PC-3 (cell line): ENCODE measurements at places on chromosomes 2 and 18. TPM values are rescaled to one million over a fixed set of nuclear protein-coding genes. Genes with fewer than 3 reads are reported as not detected.

GRCh38 chr2:219175486-219175885 lies 1.2 kb downstream of the CNPPD1 start:
- H3K27me3 ChIP-seq = no peaks in the 10 kb centered on the region
- H3K36me3 ChIP-seq = peaks cover 15% of the 10 kb centered on the region; the same call in 1 of the 2 replicates
- peak overlapping the region; percentile 83 for H3K4me3 ChIP-seq
- no peak overlapping the region for H3K27ac ChIP-seq
- DNase-seq = no peak
- H3K4me1 ChIP-seq = peaks cover 24% of the 10 kb centered on the region

DNA sequence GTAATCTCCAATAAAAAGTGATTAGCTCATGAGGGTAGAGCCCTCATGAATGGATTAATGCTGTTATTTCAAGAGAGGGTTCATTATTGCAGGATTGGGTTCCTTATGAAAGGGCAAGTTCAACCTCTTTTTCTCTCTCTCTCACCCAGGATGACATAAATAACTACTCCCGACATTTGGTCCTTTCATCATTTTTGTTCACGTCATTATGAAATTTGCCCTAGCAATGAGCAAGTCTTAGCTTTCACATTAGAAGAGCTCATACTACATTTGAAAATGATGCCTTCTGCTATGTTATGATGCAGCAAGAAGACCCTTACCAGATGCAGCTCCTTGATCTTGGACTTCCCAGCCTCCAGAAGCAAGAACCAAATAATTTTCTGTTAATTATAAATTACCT lies 152.5 kb downstream of the ICOS start:
- no peak overlapping the region for H3K4me3 ChIP-seq
- no peak for DNase-seq
- no peaks in the 10 kb centered on the region for H3K36me3 ChIP-seq

GRCh38 chr2:9179572-9180201 lies 26.9 kb upstream of the ASAP2 start:
- peak overlapping the region; percentile 46 for H3K4me3 ChIP-seq
- H3K27me3 ChIP-seq = no peaks in the 10 kb centered on the region
- peaks cover 48% of the 10 kb centered on the region for H3K4me1 ChIP-seq
- DNase-seq = peak; percentile 97

DNA sequence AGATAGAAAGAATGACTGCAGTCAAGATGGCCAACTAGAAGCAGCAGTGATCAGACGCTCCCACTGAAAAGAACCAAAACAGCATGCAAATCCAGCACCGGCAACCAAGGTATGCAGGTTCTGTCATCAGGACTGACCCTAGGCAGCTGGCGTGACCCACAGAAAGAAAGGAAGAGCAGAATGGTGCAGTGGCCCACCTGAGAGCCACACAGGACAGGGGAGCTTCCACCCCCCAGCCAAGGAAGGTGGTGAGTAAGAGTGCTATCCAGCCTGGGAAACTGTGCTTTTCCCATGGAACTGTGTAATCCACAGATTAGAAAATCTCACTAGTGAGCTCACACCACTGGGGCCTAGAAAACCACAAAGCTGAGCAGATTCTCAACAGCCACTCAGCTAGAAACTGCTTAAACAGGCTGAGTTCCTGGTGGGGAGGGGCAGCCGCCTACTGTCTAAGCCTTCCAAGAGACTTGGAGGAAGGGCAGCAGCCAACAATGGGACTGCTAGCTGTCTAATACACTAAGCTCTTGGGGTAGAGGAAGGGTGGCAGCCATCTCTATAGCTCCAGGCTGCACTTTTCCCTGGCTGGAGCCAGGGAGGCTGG lies 127.9 kb downstream of the EVA1A start:
- H3K27me3 ChIP-seq = no peaks in the 10 kb centered on the region
- H3K4me1 ChIP-seq = peaks cover 5% of the 10 kb centered on the region; the same call in 1 of the 2 replicates
- H3K27ac ChIP-seq = no peak overlapping the region
- no peak for DNase-seq

DNA sequence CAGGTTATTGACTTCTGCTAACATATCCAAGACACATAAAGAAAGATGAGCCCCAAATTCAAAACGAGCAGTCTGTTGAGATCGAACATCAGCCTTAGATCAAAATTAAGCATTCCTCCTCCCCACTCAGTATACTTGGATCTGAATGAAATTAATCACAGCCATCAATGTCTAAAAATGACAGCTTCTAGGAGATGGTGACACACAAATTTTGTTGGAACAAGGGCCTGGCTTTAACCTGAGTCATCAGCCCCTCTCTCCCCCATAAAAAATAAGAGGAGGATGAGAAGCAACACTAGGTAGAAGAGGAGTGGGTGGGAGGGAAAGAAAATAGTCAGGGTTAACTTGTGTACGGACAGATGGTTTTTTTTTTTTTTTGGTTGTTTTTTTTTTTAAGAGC lies 223.1 kb downstream of the EXOC6B start:
- H3K4me1 ChIP-seq = no peaks in the 10 kb centered on the region
- H3K36me3 ChIP-seq = no peaks in the 10 kb centered on the region
- H3K27me3 ChIP-seq = no peaks in the 10 kb centered on the region
- DNase-seq = no peak
- H3K27ac ChIP-seq = no peak overlapping the region

DNA sequence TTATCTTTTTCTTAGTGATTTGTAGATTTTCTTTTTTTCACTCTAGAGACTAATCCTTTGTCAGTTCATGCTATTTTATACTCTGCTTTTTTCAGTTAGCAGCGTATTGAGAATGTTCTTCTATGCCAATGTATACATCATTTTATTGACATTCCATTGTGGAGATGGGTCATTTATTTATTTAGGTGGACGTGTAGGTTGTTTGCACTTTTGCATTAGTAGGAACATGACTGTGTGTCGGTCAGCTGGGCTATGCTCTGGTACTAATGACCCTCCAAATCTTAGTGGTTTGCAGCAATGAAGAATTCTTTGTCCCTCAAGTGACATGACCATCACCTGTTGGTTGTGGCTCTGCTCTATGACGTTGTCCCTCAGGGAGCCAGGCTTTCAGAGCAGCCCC lies 33.6 kb downstream of the HPCAL1 start:
- H3K36me3 ChIP-seq = peaks cover 61% of the 10 kb centered on the region
- H3K27me3 ChIP-seq = no peaks in the 10 kb centered on the region
- peak overlapping the region; percentile 52 for H3K27ac ChIP-seq
- H3K4me1 ChIP-seq = peaks cover 42% of the 10 kb centered on the region
- H3K4me3 ChIP-seq = peak overlapping the region; percentile 16; the same call in 1 of the 2 replicates

GRCh38 chr2:47666332-47666731 lies 116.6 kb upstream of the MSH6 start:
- no peaks in the 10 kb centered on the region for H3K4me1 ChIP-seq
- no peaks in the 10 kb centered on the region for H3K27me3 ChIP-seq
- no peak overlapping the region for H3K4me3 ChIP-seq
- no peaks in the 10 kb centered on the region for H3K36me3 ChIP-seq
- no peak overlapping the region for H3K27ac ChIP-seq

- no peak overlapping the region for H3K27ac ChIP-seq
- H3K27me3 ChIP-seq = no peaks in the 10 kb centered on the region
- no peaks in the 10 kb centered on the region for H3K36me3 ChIP-seq
These were observed 35.5 kb downstream of the EML6 start for GRCh38 chr2:54758951-54759350.

- no peaks in the 10 kb centered on the region for H3K36me3 ChIP-seq
- DNase-seq = no peak
- H3K4me1 ChIP-seq = no peaks in the 10 kb centered on the region
- H3K27me3 ChIP-seq = no peaks in the 10 kb centered on the region
These were observed 82.8 kb downstream of the INHBB start for GRCh38 chr2:120428748-120429147.

DNA sequence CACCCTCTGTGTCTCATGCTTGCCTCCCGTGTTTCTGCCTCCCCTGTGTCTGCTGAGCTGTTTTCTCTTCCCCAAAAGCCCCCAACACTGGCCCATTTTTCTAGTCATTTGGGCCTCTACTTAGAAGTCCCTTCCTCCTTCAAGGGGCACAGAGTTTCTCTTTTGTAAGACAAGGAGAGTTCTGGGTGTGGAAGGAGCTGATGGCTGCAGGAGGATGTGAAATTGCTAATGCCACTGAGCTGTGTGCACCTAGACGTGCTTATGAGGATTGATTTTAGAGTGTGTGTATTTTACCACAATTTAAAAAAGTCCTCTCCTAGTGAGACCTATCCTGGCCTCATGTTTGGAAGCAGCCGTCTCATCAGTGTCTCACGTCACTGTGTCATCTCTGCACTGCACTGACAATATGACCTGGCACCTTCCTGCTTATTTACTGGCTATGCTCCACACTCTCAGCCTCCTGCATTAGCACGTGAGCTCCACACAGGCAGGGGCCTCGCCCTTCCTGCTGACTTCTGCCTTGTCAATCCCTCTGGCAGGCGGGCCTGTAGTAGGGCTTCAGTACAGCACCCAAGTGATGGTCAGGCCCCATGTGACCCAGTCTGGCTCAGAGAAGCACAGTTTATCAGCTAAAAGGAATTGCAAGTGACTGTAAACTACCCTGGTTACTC lies 8.0 kb upstream of the MBP start:
- no peak overlapping the region for H3K4me3 ChIP-seq
- no peak for DNase-seq
- no peaks in the 10 kb centered on the region for H3K4me1 ChIP-seq
- H3K27ac ChIP-seq = no peak overlapping the region
- no peaks in the 10 kb centered on the region for H3K36me3 ChIP-seq
- H3K27me3 ChIP-seq = no peaks in the 10 kb centered on the region

DNA sequence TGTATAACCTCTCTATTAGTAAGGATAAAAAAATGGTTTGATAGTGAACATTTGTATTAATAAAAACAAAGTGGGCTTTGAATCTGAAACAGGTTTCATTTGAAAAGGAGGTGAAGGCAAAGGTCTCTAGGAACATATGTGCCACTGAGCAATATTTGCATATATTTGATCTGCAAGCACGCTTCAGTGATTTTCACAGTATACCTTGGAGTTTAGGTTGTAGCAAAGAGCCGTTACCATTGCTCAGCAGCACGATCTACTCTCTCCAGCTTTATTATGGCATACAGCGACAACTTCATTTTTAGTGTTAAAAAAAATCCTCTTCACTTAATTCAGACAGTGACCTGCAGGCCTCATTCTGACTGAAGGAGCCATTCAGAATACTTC lies 75.8 kb upstream of the ZEB2 start:
- H3K4me1 ChIP-seq = peaks cover 19% of the 10 kb centered on the region
- H3K36me3 ChIP-seq = no peaks in the 10 kb centered on the region
- no peaks in the 10 kb centered on the region for H3K27me3 ChIP-seq
- peak overlapping the region; percentile 73 for H3K27ac ChIP-seq

GRCh38 chr2:73700131-73700611 lies 37.0 kb downstream of the TPRKB start:
- H3K36me3 ChIP-seq = no peaks in the 10 kb centered on the region
- no peak overlapping the region for H3K27ac ChIP-seq
- H3K4me3 ChIP-seq = no peak overlapping the region
- DNase-seq = peak; percentile 54

DNA sequence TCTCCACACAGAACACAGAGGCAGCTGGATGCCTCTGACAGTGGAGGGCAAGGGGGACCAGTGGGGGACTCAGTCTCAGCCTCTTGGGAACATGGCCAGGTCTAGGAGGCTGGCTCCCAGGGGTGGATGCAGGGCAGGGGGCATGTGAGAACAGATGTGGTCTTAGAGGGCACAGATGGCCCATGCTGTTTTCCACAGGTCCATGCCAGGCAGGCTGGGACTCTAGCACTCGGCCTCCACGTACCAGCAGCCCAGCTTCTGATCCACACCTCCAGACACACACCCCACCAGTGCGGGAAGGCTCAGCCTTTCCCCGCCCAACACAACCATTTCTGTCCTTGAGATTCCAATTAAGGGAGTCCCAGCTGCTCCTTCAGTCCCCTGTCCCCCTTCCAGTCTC lies 42.4 kb downstream of the TNS1 start:
- H3K27ac ChIP-seq = no peak overlapping the region
- H3K36me3 ChIP-seq = no peaks in the 10 kb centered on the region
- no peak for DNase-seq

DNA sequence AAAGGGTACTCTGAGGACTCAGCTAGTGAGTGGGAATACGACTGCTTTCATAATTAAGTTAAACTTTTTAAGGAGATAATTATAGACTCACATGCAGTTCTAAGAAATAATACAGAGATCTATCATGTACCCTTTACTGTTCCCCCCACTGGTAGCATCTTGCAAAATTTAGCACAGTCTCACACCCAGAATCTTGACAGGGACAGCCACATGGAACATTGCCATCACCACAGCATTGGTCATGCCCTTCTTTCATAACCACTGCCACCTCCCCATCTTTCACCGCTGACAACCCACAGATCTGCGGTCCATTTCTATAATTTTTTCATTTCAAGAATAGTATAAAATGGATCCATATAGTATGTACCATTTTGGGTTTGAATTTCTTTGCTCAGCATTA lies 37.8 kb downstream of the ARHGEF4 start:
- H3K36me3 ChIP-seq = no peaks in the 10 kb centered on the region
- H3K27ac ChIP-seq = no peak overlapping the region
- no peaks in the 10 kb centered on the region for H3K27me3 ChIP-seq
- DNase-seq = no peak

- H3K27me3 ChIP-seq = no peaks in the 10 kb centered on the region
- no peak overlapping the region for H3K27ac ChIP-seq
- no peaks in the 10 kb centered on the region for H3K36me3 ChIP-seq
These were observed 23.3 kb downstream of the KLF7 start for GRCh38 chr2:207142461-207142860.

DNA sequence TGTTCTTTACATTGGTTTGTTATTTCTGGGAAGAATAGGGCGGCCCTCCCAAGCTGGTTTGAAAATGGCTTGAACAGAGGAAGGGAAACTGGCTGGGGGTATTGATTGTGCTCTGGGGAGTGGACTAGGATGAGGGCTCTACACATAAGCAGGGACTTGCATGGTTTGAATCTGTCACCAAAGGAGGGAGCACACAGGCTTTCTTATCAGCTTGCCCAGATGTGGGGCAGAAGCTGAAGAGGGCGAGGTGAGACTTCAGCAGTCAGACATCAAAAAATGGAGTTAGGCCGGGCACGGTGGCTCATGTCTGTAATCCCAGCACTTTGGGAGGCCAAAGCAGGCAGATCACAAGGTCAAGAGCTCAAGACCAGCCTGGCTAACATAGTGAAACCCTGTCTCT lies 7.2 kb upstream of the RAB12 start:
- DNase-seq = no peak
- H3K36me3 ChIP-seq = no peaks in the 10 kb centered on the region
- no peak overlapping the region for H3K27ac ChIP-seq
- H3K27me3 ChIP-seq = peaks cover 12% of the 10 kb centered on the region
- H3K4me3 ChIP-seq = no peak overlapping the region

GRCh38 chr2:27765621-27766286 lies 5.8 kb upstream of the MRPL33 start:
- H3K27me3 ChIP-seq = no peaks in the 10 kb centered on the region
- no peak for DNase-seq

- DNase-seq = peak; percentile 4
- H3K4me3 ChIP-seq = peak overlapping the region; percentile 78
- H3K36me3 ChIP-seq = peaks cover 30% of the 10 kb centered on the region; the same call in 1 of the 2 replicates
- H3K4me1 ChIP-seq = peaks cover 22% of the 10 kb centered on the region
These were observed 2.1 kb downstream of the PDIA6 start for GRCh38 chr2:10810202-10811161.

- no peaks in the 10 kb centered on the region for H3K36me3 ChIP-seq
- peak; percentile 47 for DNase-seq
- no peaks in the 10 kb centered on the region for H3K27me3 ChIP-seq
- peak overlapping the region; percentile 38; the same call in 1 of the 2 replicates for H3K27ac ChIP-seq
- H3K4me1 ChIP-seq = peaks cover 15% of the 10 kb centered on the region
These were observed 89.5 kb upstream of the RBMS1 start for GRCh38 chr2:160583146-160583535.

ACTG2 gene
- 1.6 and 3.8 TPM in 2 replicates for total RNA-seq

LINC00305 gene
- total RNA-seq = not detected in 2 replicates

ALKAL2 gene
- 3.6 TPM in 1 of 2 replicates, not detected in the other for total RNA-seq

DSG4 gene
- 0.04 TPM in 1 of 2 replicates, not detected in the other for total RNA-seq

DHRS9 gene
- total RNA-seq = 0.22 TPM in 1 of 2 replicates, not detected in the other

RAB6C gene
- 0.04 TPM in 1 of 2 replicates, not detected in the other for total RNA-seq

CYP27A1 gene
- 5.8 and 6.0 TPM in 2 replicates for total RNA-seq

GNLY gene
- not detected in 2 replicates for total RNA-seq

RAPGEF4 gene
- 0.87 and 2.1 TPM in 2 replicates for total RNA-seq

CERKL gene
- total RNA-seq = 0.92 and 0.98 TPM in 2 replicates

FZD7 gene
- total RNA-seq = 4.8 and 5.5 TPM in 2 replicates
